NCI-H524 (cell line): ENCODE measurements at places on chromosomes 11 and 22.

- no peak for DNase-seq
Measured at GRCh38 chr22:19620742-19621371, 93.4 kb upstream of the SEPTIN5 start.

GRCh38 chr11:92295175-92296137, 70.8 kb downstream of the FAT3 start:
- no peak for DNase-seq

DNA sequence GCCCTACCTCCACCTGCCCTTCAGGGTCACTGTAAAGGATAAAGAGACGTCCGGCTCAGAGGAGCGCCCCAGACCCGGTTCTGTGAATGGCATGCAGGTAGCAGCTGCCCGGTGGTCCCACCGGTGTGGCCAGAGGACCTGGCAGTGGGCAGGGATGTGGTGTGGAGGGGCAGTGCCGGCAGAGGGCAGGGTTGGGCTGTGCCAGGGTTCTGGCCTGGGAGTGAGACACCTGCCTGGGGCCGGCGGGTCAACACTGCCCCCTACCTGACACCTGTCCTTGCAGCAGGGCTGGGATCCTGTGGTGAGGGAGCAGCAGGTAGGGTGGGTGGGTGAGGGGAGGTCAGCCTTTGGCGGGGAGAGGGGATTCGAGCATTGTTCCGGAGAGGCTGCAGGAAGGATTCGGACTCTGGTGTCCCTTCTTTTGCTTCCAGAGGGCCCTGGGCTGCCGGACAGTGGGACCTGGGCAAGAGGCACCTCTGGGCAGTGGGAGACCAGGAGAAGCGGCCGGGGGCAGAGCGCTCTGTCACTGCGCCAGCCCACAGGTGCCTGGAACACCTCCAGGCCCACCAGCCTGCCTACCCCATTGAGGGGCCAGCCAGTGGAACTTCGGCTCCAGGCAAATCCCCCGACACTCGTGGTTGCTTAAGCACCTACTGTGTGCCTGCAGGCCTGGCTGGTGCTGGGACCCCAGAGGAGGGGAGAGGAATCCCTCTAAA, 1.6 kb upstream of the PHLDA2 start:
- DNase-seq: peak; percentile 62

- DNase-seq: no peak
Measured at GRCh38 chr22:50628543-50629134, 687 bp upstream of the ARSA start.

DNA sequence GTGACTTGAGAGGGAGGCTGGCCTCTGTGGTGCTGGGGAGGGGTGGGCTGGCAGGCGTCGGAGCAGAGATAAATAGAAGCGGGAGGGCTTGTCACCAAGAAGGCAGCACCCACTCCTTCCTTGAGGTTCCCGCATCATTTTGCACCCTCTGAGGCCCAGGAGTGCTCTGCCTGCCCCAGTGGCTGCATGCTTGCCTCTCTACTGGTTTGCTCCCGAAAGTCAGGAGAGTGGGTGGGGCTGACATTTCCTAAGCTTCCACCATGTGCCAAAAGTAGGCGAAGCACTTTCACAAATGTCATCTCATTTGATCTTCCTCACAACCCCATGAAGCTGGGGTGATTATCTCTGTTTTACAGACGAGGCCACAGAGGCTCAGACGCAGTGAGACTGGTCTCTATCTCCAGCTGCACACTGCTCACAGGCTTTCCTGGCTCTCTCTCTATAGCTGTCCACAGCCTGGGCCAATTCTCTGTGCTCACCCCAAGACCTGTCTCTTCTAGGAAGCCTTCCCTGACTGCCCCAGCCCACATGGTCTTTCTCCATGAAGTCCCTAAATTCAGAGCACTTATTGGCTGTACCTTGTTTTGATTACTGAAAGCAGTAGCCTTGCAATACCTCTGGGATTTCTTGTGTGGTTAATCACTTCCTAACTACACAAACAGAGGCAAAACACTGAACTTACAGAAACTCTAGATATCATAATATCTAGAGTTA, 2.6 kb upstream of the UCP3 start:
- no peak for DNase-seq

GRCh38 chr11:134040386-134041302, 28.2 kb upstream of the JAM3 start:
- no peak for DNase-seq

- DNase-seq: no peak
Measured at GRCh38 chr22:23503142-23503541, 76.9 kb downstream of the IGLL1 start.

GRCh38 chr22:28608546-28608945, 71.1 kb downstream of the TTC28 start:
- no peak for DNase-seq

GRCh38 chr22:45690008-45690407, 18.4 kb downstream of the ATXN10 start:
- no peak for DNase-seq

DNA sequence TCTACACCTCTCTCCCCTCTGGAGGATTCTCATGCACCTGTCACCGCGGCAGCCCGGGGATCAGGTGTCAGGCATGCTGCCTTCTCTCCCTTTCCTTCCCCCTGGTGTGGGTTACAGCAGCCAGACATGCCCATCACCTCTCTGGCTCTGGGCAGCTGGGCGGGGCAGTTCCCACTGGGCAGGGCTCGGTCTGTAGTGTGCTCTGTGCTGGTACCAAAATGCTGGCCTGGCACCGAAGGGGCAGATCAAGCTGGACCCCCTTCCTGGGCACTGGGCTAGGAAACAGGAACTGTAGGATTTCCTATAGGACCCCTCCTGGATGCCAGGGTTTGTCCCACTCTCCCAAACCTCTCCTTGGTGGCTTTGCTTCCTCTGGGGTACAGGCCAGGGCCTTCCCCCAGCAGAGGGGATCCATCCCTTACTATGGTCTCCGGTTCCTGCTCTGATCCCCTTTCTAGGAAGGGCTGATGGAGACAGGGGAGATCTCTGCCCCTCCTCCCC, 821 bp downstream of the GAL3ST1 start:
- no peak for DNase-seq

DNA sequence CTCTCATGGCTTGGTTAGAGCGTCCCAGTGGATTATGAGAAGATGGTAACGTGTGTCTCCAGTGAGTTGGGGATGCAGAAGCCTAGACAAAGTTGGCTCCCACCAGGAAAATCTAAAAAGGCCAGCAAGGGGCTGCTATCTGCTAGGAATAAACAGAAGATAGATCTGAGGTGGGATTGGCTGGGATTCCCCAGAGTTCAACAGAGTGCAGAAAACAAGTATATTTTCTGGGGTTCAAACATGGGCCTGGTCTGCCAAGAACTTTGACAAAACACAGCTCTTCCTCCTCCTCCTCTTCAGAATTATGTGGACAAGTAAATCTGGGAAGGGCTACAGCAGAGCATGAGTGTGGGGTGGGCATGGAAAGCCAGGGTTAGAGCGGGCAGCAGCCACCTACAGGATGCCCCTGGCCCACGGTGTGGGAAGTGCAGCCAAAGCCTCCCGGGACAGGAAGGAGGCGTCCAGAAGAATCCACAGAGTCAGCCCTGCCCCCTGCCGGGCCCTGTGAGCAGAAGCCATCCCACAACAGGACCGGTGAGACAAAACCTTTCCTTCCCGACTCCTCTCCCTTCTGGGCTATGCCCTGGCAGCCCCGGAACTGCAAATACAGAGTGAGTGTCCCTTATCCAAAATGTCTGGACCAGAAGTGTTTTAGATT, 67.1 kb downstream of the CD82 start:
- DNase-seq: no peak

DNA sequence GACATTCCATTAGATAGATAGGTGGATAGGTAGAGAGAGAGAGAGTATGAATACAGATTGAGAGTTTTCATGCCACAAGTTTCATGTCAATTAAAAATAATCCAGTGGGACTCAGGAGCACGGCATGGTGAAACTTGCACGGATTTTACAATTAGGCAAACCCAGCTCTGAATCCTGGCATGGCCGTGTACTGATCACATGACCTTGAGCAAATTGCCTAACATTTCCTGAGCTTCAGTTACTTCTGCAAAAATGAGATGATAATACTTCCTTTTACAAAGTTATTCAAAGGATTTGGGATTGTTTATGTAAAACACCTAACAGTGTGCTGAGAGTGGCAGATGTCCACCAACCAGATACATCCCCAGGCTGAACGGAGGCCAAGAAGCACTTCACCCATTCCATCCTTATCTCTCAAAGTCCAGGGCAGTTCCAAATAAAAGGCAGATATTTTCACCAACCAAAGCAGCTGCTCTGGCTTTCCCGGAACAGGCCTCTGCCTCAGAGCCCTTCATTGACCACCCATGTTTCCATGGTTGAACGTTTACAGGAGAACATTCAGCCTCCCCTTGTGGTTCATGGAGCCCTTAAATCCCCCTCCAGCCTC, 17.9 kb downstream of the APLNR start:
- no peak for DNase-seq

DNA sequence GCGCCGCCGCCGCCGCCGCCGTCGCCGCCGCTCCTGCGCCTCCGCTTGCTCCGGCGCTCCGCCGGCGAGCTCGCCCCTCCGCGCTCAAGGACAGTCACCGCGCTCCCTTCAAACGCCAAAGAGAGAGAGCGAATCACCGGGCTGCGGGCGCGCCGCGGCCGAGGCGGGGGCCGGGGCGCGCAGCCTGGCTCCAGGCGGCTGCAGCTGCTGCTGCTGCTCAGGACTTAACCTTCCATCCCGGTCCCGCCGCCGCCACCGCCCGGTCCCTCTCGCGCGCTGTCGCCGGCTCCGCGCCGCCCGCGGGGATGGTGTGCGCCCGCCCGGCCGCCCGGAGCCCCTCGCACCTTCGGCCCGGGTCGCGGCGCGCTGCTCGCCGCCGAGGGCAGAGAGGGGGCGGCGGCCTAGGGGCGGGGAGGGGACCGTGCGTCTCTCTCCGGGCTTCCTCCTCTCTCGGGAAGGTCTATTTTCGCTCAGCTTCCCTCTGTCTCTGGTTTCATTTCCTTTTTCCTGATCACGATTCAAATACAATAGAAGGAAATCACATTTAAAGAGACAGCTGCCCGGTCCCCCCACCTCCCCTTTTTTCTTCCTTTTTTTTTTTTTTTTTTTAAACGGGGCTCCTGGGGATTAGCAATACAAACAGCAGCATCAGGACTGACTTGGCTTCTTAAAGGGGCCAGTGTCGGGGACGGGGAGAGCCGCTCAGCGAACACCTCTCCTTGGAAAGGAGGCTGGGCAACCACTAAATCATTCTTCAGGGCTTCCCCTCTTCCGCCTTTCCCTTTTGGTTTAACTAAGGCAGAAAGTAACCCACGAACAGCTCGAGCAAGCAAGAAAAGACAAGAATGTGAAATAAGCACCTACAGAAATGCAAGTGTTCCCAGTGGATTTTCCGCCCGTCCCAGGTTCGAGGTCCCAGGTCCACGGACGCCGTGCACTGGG, 22.1 kb downstream of the LMO2 start:
- DNase-seq: no peak

DNA sequence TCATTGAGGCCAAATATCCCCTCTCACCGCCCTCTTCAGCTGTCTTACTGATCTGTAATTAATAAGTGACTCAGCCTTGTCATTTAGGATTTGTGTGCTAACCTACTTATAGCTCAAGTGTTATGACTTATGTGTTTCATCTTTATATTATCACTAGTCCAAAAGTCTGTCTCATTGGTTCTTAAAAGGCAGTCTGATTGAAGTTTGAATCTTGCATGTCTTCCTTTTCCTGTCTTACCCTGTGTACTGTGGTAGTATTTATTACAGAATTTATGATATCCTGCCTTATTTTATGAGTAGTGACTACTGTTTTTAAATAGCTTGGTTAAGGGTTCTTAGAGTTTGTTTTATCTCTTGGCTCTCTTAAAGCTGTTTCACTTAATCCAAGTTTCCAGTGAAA, 6.3 kb downstream of the DEPDC7 start:
- peak; percentile 79 for DNase-seq

DNA sequence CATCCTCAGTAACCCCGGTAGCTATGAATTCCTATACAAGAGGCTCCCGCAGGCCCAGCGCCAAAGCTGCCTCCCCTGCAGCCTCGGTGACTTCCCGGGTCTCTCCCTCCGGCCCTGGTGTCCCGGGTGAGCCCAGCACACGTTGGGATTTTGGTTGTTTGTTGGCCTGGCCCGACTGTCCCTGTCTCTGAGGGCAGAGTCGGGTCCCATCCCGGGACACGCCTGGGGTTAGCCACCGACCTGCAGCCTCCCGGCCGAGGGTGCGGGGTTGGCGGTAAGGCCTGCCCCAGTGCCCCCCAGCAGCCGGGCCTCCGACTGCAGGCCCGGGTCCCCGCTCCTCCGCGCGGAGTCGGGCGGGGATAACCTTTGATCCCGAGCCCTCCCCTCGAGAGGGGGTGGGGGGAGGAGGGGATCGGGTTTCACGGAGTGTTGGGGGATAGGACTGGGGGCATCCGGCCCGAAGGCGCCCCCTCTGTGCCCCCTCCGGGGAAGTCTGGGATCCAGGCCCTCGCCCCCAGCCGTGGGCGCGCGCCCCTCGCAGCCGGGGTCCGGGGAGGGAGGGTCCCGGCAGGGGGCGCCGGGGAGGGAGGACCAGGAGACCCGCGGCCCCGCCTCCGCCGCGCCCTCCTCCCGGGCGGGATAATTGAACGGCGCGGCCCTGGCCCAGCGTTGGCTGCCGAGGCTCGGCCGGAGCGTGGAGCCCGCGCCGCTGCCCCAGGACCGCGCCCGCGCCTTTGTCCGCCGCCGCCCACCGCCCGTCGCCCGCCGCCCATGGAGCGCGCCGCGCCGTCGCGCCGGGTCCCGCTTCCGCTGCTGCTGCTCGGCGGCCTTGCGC, at the start of gene FBLN1:
TSS of gene FBLN1 (plus strand) at position 669 of the 835 bp plus-strand sequence. CDS start at position 772, 103 bp downstream.
- DNase-seq: peak; percentile 55

- DNase-seq: no peak
Measured at GRCh38 chr11:86952221-86952875, 2.8 kb downstream of the FZD4 start.

- DNase-seq: no peak
Measured at GRCh38 chr22:47901911-47902310, 1139.5 kb downstream of the TBC1D22A start.

GRCh38 chr11:122717264-122717867, 61.8 kb downstream of the UBASH3B start:
- no peak for DNase-seq

- DNase-seq: no peak
Measured at GRCh38 chr11:1748636-1749394, 1.6 kb downstream of the IFITM10 start.

DNA sequence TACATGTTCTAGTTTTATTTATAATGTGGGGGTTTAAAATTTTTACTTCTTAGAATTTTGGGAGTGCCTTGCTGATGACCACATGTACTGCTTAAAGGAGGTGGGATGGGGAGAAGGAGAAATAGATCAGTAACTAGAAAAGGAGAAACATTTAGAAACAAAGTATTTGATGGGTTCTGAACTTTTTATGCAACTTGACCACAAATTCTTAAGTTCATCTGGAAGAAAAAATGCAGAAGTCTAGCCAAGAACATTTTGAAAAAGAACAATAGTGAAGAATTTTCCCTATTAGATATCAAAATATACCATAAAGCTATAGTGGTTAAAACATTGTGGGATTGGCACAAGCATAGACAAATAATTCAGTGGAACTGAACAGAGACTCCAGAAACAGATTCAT, 73.3 kb upstream of the AMPD3 start:
- DNase-seq: no peak

DNA sequence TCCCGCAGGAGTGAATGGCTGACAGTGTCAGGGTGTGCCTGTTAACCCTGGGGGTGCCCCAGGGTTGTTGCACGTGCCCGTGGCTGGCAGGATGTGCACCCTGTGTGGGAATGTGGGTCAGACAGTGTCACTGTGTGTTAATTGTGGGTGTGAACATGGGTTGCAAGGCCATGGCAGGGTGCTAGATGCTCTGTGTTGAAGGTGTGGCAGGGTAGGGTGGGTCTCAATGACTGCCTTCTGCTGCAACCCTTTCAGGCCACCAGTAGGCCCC, 8.3 kb downstream of the RIN1 start:
- no peak for DNase-seq
